ENCODE measurements at places on chromosomes 11 and 22.

GRCh38 chr11:16632295-16633200 lies 105.9 kb upstream of the C11orf58 start:
- peak; percentile 60 for DNase-seq

- no peak for DNase-seq
Observed at GRCh38 chr11:61683961-61684869, 4.0 kb downstream of the DAGLA start.

GRCh38 chr22:39598017-39598965 lies 27.7 kb downstream of the CACNA1I start:
- no peak for DNase-seq

- DNase-seq: no peak
Observed at GRCh38 chr11:106497321-106497720, 419.9 kb downstream of the AASDHPPT start.

GRCh38 chr11:31802000-31802551 lies 9.0 kb downstream of the PAX6 start:
- DNase-seq: no peak

DNA sequence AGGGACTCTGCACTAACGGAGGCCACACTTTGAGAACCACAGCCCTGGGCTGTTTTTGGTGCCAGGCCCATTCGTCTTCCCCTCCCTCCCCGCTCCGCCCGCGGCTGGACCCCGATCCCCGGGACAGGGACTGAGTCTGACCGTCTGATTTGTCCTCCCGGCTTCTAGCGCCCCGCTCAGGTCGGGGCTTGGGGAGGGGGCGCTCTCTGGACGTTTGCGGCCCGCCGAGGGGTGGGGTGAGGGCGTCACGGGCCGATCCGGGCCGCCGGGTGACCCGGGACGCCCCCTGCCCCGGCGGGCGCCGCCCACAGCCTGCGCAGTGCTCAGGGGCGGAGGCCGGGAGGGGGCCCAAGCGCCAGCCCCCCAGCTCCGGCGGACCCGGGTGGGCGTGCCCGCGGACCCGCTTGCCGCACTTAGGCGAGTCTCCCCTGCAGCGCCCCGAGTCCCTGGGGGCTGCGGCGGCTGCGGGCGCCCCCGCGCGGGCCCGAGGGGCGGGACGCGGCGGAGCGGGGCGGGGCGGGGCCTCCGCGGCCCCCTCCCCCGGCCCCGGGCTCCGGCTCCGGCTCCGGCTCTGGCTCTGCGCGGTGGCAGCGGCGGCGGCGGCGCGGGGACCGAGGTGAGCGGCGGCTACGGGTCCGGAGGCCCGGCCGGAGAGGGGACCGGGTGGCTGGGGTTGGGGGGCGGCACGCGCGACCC lies 33.7 kb upstream of the PRR5 start:
- DNase-seq: peak; percentile 34

DNA sequence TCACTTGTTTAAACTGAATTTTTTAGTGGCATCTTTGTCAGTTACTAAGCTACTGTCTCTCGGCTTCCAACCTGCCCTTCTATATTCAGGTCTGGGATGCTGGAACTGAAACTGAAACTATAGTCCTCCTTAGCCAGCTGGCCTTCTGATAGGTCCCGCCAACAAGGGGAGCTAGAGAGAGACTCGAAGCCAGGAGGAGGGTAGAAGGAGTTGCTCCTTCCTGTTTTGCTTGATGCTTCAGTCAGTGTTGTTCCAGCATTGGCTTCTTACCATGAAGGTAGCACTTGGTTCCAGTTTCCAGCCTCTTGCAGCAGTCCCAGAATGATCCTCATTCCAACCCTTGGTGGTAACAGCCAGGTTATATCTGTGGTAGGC lies 32.9 kb upstream of the HORMAD2 start:
- DNase-seq: peak; percentile 59

GRCh38 chr11:128965485-128965884 lies 22.8 kb upstream of the TP53AIP1 start:
- no peak for DNase-seq

DNA sequence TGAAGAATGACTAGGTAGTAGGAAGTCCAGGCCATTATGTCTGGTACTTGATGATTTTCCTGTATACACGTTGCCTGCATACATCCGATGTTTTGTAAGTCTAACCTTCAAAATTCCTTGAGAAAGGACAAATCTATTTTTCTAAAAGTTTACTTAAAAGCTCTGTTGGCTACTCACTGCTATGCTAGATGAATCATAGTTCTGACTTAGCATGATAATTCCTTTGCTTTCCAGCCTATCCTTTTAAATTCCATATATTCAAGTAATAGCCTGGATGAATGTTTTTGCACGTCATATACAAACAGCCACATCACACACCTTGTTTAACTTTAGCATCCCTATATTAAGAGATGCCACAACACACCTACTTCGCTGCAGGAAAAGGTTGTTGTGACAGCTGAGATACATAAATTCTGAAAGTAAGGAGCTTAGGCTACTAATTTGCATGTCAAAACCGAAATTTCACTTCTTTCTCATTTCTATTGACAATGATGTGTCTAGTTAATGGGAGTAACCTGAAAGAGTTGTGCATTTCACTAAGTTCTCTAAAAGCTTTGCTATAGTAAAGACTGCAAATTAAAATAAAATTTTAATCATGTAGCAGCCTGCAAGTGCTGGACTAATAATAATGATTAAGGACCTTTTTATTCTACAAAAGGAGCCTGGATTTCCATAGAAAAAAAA lies 1116.4 kb downstream of the JRKL start:
- DNase-seq: no peak

DNA sequence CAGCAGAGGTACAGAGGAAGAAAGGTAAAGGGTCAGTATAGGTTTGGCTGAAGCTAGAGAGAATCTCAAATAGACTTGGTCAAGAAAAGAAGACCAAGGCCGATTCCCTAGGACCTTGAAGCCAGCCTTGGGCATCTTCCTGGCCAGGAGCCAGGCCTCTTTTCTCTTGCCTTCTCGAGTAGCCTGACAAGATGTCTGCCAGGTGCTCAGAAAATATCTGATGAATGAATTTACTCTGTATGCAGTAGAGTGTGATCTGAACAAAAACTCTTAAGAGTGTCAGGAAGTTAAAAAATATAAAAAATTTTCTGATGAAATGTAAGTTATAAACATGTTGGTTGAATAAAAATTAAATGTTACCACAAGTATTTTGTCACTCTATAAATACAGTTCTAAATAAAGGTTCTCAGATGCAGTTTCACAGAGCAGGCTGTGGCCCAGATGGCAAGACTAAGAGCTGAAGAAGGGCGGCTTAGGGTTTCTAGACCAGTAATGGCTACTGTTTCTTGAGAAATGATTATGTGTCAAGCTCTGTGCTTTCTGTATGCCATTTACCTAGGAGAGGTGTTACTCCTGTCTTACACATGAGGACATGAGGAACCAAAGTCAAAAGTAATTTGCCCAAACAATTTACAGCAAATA lies 98.1 kb downstream of the ATXN10 start:
- no peak for DNase-seq

DNA sequence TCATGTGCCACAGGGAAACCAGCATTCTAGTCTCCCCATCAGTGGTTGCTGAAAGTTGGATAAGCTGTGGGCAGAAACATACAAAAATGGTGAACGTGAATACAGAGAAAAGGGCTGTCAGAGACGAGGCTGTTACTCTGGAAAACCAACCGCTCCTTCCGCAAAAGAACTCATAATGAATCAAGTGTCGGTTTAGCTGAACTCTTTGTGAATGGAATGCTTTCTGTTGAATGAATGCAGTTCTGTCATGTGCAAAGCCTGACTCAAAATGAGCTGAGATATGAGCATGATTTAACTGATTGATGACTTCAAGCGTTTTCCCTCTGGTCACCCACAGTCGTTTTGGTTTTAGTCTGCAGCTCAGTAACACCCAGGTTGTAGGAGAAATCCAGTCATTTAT lies 298.3 kb downstream of the ETS1 start:
- no peak for DNase-seq

GRCh38 chr11:46381819-46382645 lies 563 bp downstream of the MDK start:
- no peak for DNase-seq

DNA sequence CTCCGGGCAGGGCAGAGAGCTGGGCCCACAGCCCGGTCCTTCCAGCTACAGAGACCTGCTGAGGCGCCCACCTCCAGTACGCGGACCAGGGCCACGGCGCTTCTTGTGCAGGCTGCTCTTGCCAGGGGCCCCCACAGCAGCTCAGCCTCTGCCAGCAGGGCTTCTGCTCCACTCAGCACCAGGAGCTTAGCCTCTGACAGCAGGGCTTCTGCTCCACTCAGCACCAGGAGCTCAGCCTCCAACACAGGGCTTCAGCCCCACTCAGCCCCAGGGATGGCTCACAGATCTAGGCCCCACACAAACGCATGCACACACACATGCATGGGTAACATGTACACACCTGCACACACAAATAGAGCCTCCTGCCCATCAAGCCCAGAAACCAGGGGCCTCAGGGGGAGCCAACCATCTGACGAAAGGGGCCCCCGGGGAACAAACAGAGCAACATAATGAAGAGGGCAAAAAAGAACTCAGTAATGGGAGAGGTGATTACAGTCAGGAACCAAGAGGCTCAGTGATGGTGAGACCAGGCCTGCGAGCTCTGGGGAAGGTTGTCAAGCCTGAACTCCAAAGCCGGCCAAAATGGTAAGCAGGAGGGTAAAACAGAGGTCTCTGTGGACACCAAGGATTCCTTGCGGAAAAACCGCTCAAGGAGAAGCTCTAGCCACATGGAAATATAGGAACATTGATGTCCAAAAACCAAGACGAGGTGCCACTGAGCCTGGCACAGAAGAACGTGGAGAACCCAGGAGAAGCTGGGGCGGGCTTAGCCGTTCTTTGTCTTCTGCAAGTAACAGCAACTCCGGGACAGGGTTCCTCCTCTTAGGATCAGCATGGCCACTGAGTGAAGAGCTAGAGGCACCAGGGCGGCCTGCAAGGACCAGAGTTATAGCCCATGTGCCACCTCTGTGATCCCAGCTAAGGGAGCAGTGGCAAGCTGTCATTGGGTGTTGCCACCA lies 46.5 kb downstream of the GNB1L start:
- DNase-seq: no peak

DNA sequence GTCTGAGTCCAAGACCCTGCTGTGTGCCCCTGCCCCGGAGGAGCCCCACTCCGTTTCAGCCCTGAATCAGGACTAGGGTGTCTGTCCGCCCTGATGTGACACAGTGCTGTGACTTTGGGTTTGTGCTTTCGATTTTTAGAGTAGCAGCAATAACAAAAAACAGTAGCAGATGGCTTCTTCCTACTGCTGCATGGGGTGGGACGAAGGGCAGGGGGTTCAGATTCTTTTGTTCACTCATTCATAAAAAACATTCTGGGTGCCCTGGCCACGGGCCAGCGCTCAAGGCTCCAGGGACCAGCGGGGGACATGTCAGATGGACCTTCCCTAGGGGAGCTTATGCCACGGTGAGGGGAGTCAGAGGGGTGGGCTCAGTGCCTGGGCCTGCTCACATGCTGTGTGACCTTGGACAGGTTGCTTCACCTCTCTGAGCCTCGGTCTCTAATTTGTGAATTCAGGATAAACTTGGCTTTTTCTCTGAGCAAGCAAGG lies 24.6 kb upstream of the PRR5 start:
- DNase-seq: no peak

DNA sequence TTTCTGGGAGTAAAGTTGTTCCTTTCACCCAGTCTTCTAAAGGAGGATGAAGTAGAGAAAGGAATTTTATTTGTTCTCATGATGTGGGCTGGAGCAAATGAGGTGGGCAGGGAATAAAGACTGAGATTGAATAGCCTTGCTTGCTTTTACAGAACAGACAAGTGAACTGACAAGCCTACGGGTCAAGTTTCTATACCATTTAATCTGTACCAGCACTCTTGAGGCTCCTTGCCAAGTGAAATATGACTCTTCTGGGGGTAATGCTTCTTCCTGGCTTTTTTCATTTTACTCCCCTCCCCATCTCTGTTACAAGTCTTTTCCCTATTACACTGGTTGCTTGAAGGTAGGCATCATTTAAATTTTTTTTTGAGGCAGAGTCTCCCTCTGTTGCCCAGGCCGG lies 54.8 kb downstream of the CSTPP1 start:
- no peak for DNase-seq

DNA sequence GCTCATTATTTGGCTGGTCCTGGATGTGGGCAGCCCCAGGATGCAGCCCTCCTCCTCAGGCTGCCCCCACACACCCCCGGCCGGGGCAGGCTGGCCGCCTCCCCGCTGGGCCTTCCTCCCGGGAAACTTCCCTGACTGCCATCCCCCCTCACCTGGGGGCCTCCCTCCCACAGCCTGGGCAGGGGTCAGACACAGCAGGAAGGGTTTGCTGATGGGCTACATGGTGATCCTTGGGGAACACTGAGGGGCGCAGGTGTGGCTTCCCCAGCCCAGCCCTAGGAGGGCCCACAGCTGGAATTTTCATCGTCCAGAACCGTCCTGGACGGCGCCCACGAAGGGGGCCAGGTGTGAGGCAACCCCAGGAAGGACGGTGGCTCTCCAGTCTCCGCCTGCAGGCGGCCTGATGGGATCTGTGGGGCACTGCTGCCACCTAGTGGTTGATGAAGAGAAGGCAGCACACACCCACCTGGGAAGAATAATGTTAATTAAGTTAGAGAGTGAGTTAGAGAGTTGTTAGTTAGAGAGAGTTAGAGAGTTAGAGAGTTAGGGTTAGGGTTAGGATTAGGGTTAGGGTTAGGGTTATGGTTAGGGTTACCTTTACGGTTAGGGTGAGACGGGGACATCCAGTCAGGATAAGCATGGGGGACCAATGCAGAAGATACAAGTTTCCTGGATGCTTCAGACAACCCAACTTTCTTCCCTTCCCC lies 75.9 kb upstream of the PRR5 start:
- peak; percentile 56 for DNase-seq

- no peak for DNase-seq
Observed at GRCh38 chr11:45366619-45367190, 80.6 kb upstream of the SYT13 start.

GRCh38 chr11:1532014-1532586 lies 40.0 kb downstream of the DUSP8 start:
- DNase-seq: no peak

DNA sequence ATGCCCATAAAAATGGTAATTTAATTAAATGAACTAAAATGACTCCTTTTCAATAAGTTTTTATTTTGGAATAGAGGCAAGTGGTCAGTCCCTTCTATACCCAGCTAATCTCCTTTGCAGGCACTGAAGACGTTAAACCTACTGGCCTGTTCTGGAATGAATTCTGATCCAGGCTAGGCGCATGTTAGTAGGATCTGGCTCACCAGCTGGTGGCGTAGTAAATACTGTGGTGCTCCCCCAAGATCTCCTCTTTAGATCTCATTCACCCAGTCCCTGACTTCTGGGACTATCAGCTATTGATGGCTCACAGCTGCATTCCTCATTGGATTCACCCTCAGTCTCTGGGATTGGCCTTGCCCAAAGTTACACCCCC lies 173.7 kb upstream of the DDI1 start:
- DNase-seq: no peak

GRCh38 chr22:23119494-23120414 lies 22.0 kb downstream of the RSPH14 start:
- DNase-seq: no peak

All from AML-193 (cell line).